Activated naive CD4-positive, alpha-beta T cell treated with anti-CD3 and anti-CD28 coated beads, Interleukin-2, amount 10 ng/mL, durations not matched to agents 7 days and 5 days (primary cell): ENCODE measurements at places on chromosomes 13 and 19.

DNA sequence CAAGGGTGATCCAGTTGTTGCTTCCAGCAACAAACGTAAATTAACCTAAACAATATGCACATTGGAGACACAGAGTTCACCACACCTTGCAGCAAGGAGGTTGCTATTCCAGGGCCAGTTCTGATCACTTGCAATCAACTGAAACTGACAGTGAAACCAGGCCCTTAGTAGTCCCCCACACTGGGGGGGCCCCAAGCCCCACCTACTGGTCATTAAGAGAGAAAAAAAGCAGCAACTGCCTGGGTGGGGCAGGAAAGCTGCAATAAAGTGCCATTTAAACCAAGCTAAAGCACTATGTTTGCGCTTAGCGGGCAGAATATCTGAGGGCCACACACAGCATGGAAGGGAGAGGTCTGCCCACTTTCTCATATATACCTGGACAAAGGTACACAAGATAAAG lies 51.5 kb downstream of the ATP7B start:
- DNase-seq, result peak; percentile 39
- H3K27me3 ChIP-seq, result peaks cover under 1% of the 10 kb centered on the region
- peak overlapping the region; percentile 57 for H3K27ac ChIP-seq
- H3K4me1 ChIP-seq, result peaks cover 55% of the 10 kb centered on the region
- no peak overlapping the region for H3K4me3 ChIP-seq
- H3K36me3 ChIP-seq, result no peaks in the 10 kb centered on the region

DNA sequence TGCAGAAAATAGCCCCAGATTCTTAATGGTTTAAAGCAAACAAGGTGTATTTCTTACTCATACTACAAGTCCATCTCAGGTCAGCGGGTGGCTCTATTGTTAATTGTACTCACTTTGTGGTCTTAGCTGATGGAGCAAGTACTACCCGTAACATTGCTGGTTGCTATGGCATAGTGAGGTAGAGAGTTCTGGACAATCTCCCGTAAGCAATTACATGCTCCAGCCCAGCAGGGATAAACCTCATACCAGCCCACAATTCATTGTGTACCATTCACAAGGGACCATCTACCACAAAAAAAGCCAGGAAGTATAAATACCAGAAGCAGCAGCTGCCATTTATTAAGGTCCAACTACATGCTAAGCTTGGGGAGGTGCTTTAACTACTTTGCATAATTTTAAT lies 167.1 kb downstream of the PCDH9 start:
- no peaks in the 10 kb centered on the region for H3K27me3 ChIP-seq
- H3K36me3 ChIP-seq, result no peaks in the 10 kb centered on the region
- no peak overlapping the region for H3K27ac ChIP-seq
- no peaks in the 10 kb centered on the region for H3K4me1 ChIP-seq

DNA sequence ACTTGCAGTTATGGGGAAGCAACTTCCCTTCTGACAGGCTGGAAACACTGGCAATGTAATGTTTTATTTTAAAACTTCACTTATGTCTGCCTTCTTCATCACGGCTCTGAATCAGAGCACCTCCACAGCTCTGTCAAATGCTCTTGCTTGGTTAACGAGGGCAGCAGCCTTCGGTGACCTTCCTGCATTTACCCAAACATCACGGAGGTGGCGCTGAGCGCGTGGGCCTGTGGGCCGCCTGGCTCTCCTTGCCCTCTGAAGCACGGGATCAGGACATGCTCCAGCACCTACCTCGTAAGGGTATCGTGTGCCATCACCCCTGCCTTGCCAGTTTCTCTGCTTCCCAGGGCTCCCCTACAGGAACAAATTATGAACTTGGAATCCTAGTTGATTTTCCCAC lies 310.0 kb downstream of the TEX29 start:
- H3K27me3 ChIP-seq, result no peaks in the 10 kb centered on the region
- no peak for DNase-seq

GRCh38 chr13:33087091-33087490 lies 70.9 kb downstream of the KL start:
- no peaks in the 10 kb centered on the region for H3K4me1 ChIP-seq
- no peak for DNase-seq
- H3K27me3 ChIP-seq, result peaks cover 10% of the 10 kb centered on the region
- H3K4me3 ChIP-seq, result no peak overlapping the region
- no peak overlapping the region for H3K27ac ChIP-seq
- H3K36me3 ChIP-seq, result no peaks in the 10 kb centered on the region

DNA sequence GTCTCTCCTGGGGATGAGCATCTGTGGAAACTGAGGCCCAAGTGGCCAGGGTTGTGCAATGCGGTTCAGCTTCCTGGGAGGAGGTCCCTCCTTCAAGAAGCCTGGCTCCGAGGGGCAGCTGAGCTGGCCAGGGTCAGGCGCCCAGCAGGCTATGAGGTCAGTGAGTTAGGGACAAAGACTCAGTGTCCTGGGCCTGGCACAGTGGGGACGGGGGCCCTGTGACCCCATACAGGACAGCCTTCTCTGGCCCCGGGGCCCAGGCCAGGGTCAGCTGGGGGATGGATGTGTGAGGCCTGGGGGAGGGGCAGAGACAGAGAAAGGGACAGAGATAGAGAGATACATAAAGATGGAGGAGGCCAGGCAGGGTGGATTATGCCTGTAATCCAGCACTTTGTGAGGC lies 3.0 kb upstream of the IL12RB1 start:
- DNase-seq, result no peak
- H3K4me3 ChIP-seq, result no peak overlapping the region
- H3K27me3 ChIP-seq, result peaks cover 7% of the 10 kb centered on the region
- H3K36me3 ChIP-seq, result peaks cover 7% of the 10 kb centered on the region

- peaks cover 17% of the 10 kb centered on the region for H3K27me3 ChIP-seq
- peak within 1 kb of the TSS; percentile 84 for H3K27ac ChIP-seq
- H3K36me3 ChIP-seq, result peaks cover 19% of the 10 kb centered on the region
Measured at GRCh38 chr19:12156223-12157058, at the start of gene ZNF625. TSS of gene ZNF625 (minus strand) at chr19:12156734. CDS start at chr19:12156558, 176 bp downstream.

DNA sequence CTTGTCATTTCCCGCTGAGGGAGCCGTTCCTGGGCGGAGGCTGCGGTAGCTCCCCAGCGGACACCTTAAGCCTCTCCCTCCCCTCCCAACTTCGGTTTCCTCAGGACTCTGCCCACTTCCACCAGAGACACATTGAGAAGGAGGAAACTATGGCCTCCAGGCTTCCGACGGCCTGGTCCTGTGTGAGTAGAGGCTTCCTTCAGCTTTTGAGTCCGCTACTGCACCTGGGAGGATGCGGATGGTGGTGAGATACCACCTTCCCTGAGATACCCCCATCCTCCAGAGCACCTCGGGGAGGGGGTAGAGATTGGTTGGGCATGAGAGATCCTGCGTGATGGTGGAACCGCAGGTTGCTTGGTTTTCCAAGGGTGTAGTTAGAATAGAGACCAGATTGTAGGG lies 955 bp downstream of the ZNF274 start:
- H3K27me3 ChIP-seq, result no peaks in the 10 kb centered on the region
- H3K27ac ChIP-seq, result peak overlapping the region; percentile 100
- no peak for DNase-seq
- H3K36me3 ChIP-seq, result peaks cover 62% of the 10 kb centered on the region
- peak overlapping the region; percentile 90 for H3K4me3 ChIP-seq
- H3K4me1 ChIP-seq, result peaks cover 24% of the 10 kb centered on the region

DNA sequence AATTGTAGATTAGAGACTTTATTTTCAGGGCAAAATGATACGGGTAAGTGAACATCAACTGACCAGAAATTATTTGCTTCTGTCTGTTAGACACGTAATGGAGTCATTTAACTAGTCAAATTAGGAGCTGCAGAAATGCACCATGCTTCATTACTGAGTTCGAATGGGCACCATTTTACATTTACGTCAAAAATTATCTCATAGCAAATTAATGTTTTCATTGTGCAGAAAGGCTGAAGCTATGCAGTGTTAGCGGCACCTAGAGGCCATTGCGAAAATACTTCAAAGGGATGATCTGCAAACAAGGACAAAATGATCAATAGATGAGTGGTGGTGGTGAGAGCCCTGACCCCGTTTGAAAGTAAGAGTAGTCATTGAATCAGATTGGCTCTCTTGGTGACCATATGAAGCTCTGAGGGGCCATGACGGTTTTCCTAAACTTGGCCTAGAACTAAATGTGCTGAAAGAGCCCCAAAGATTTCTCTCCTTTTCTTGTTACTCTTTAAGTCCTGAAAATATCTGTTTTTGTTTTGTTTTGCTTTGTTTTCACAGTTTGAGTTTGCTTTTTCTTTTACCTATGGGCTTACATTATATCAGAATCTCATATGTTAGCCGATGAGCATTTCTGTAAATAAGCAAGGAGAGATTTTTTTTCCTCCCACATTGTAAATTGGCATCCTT lies 277.9 kb downstream of the ZNF536 start:
- DNase-seq, result peak; percentile 59
- H3K36me3 ChIP-seq, result no peaks in the 10 kb centered on the region
- peaks cover 16% of the 10 kb centered on the region for H3K27me3 ChIP-seq
- H3K4me1 ChIP-seq, result no peaks in the 10 kb centered on the region
- no peak overlapping the region for H3K4me3 ChIP-seq

DNA sequence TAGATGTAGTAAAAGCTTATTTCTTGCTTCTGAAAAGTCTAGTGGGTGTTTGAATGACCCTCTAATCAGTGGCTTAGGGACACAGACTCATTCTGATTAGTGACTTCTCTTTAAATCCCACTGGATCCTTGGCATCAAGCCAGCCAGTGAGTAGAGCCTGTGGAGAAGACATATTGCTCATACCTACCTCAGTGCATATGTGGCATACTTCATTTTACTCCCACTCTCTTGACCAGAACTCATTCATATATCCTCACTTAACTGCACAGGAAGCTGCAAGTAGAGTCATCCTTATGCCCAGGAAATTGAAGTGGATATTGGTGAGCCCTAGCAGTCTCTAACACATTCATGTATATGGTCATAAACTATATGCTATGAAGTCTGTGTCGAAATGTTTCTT lies 148.3 kb downstream of the PDS5B start:
- DNase-seq, result no peak
- no peak overlapping the region for H3K4me3 ChIP-seq
- peaks cover 42% of the 10 kb centered on the region for H3K36me3 ChIP-seq
- peaks cover 66% of the 10 kb centered on the region for H3K4me1 ChIP-seq

- H3K27ac ChIP-seq, result no peak overlapping the region
- H3K27me3 ChIP-seq, result no peaks in the 10 kb centered on the region
- H3K4me3 ChIP-seq, result no peak overlapping the region
- H3K4me1 ChIP-seq, result no peaks in the 10 kb centered on the region
- DNase-seq, result no peak
Measured at GRCh38 chr13:111640006-111640405, 319.6 kb downstream of the TEX29 start.

- peaks cover 33% of the 10 kb centered on the region for H3K4me1 ChIP-seq
- H3K4me3 ChIP-seq, result no peak overlapping the region
- no peak for DNase-seq
- no peak overlapping the region for H3K27ac ChIP-seq
Measured at GRCh38 chr13:99018418-99019180, 40.7 kb upstream of the DOCK9 start.

GRCh38 chr13:97179501-97179900 lies 42.6 kb upstream of the MBNL2 start:
- no peak for DNase-seq
- no peaks in the 10 kb centered on the region for H3K36me3 ChIP-seq
- H3K4me3 ChIP-seq, result no peak overlapping the region
- H3K4me1 ChIP-seq, result no peaks in the 10 kb centered on the region
- no peak overlapping the region for H3K27ac ChIP-seq

GRCh38 chr19:31326329-31327028 lies 22.8 kb downstream of the TSHZ3 start:
- H3K27me3 ChIP-seq, result peaks cover 6% of the 10 kb centered on the region
- no peak for DNase-seq
- no peak overlapping the region for H3K4me3 ChIP-seq

DNA sequence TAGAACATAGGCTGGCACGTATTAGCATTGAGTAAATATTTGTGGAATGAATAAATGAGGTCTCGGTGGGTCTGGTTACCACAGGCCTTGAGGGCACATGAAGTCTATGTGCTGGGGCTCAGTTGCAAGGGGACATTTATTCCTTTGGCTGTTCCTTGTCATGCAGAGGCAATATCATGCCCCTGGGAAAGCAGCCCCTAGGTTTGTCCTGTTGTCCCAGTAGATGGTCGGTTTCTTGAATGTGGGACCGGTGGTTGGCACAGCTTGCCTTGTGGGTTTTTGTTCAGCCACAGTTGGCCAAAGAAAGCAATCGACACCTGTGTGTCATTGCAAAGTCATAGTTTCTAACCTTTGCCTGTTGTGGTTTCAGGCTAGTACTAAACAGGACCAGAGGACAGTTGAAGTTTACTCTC lies 24.7 kb upstream of the GPR183 start:
- H3K4me1 ChIP-seq, result peaks cover 19% of the 10 kb centered on the region
- H3K4me3 ChIP-seq, result no peak overlapping the region
- H3K27ac ChIP-seq, result no peak overlapping the region
- DNase-seq, result no peak

DNA sequence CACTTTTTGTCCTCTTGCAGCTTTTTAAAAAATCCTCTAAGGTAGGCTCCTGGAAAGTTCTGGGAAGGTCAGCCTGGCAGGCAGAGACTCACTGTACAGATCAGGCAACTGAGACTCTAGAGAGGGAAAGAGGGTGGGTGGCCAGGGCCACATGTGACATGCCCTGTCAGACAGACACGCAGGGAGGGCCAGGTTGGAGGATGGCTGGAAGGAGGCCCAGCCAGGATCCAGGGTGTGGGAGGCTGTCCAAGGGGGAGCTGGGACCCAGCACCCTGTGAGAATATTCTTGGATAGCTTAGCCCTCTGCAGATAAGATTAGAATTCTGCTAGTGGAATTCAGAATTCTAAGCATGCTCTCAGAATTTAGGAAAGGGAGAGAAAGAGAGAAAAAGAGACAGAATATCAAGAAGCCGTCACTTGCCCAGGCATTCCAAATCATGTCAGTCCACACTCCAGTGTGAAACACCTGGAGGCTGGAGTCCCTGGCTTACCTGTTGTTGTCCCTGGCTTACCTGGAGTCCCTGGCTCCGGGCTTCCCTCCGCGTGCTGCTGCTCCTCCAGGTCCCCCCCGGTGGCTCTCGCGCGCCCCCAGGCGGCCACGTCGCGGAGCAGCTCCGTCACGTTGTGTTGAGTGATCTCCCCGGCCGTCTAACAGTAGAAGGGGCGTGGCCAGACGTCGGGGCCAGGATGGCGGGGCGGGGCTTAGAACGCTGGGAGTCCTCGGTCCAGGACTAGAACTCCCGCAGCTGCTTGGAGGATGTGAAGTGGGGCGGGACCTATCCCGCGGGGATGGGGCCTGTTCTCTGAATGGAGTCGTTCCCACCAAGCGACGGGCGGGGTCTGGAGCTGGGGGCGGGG lies 2.8 kb upstream of the TNNI3 start:
- DNase-seq, result peak; percentile 92
- peaks cover 89% of the 10 kb centered on the region for H3K27me3 ChIP-seq
- H3K4me1 ChIP-seq, result peaks cover 9% of the 10 kb centered on the region
- H3K4me3 ChIP-seq, result no peak overlapping the region
- H3K27ac ChIP-seq, result no peak overlapping the region

- no peak overlapping the region for H3K4me3 ChIP-seq
- no peaks in the 10 kb centered on the region for H3K4me1 ChIP-seq
- DNase-seq, result no peak
- no peaks in the 10 kb centered on the region for H3K36me3 ChIP-seq
Measured at GRCh38 chr13:107642831-107643230, 572.5 kb downstream of the LIG4 start.

GRCh38 chr13:78977311-78977710 lies 318.4 kb upstream of the OBI1 start:
- H3K4me3 ChIP-seq, result no peak overlapping the region
- H3K4me1 ChIP-seq, result no peaks in the 10 kb centered on the region
- DNase-seq, result no peak

- no peak overlapping the region for H3K4me3 ChIP-seq
- H3K36me3 ChIP-seq, result no peaks in the 10 kb centered on the region
- no peaks in the 10 kb centered on the region for H3K4me1 ChIP-seq
- no peaks in the 10 kb centered on the region for H3K27me3 ChIP-seq
- DNase-seq, result no peak
- no peak overlapping the region for H3K27ac ChIP-seq
Measured at GRCh38 chr13:72164811-72165210, 297.8 kb upstream of the DACH1 start.

GRCh38 chr19:29526730-29527499 lies 1.1 kb downstream of the VSTM2B start:
- H3K4me3 ChIP-seq, result no peak overlapping the region
- peaks cover 99% of the 10 kb centered on the region for H3K27me3 ChIP-seq
- no peaks in the 10 kb centered on the region for H3K36me3 ChIP-seq
- no peak overlapping the region for H3K27ac ChIP-seq
- H3K4me1 ChIP-seq, result peaks cover 26% of the 10 kb centered on the region
